Stimulated activated CD4-positive, alpha-beta T cell treated with anti-CD3 and anti-CD28 coated beads, TNF-alpha, amount 100 ng/mL, for 48 hours (primary cell): ENCODE measurements at places on chromosomes 6 and 20.

DNA sequence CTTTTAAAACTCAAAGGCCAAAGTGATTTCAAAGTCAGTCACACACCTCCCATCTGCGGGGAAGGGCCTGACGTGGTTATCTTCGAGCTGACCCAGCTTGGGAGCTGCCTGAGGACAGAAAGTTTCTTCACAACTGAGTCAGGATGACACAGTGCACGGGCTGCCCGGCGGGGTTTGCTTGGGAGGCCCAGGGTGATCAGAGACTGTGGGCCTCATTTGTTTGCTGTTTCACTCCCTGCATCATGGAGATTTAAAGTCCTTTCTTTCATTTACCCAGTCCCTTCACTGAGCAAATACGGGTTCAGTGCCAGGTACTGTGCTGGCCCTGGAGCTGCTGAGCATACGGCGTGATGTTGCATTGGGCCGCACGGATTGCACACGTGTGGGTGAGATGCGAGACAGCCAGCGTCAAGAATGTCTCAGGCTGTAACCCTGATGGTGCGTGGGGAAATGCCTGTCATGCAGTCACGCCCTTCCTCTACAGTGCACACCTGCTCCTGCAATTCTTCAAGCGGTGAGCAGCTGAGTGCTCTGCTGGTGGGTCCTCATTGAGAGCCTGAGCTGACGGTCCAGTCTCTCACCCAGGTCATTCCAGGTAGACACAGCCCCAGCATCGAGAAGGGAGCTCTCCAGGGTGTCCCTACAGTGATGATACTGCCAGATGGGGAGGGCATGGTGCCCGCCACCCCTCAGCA lies 82.7 kb upstream of the PMEPA1 start:
- no peak for DNase-seq

DNA sequence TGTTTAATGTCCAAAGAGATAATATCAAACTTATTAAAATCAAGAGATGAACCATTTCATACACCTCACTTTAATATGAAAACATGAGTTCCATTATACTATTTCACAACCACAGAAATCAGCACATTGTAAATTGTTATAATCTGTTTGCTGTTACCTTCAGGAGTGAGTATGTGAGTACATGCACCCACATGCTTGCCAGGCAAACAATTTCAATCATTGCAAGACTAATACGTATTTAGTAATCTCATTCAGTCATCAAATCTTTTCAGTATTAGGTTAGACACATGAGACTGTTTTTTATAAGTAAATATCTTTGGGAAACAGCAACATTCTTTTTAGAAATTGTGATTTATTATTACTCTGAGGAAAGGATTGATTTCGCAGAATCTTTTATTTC lies 9.3 kb upstream of the EPM2A start:
- no peak for DNase-seq

- no peak for DNase-seq
These were observed 417.7 kb upstream of the JARID2 start for GRCh38 chr6:14828201-14828611.

- no peak for DNase-seq
These were observed 176.4 kb upstream of the RREB1 start for GRCh38 chr6:6931071-6932025.

GRCh38 chr6:37711331-37712241 lies 13.9 kb upstream of the MDGA1 start:
- no peak for DNase-seq

- no peak for DNase-seq
These were observed 160.1 kb upstream of the BEND3 start for GRCh38 chr6:107275330-107275865.

GRCh38 chr20:35167787-35168186 lies 4.1 kb upstream of the PROCR start:
- DNase-seq: no peak

DNA sequence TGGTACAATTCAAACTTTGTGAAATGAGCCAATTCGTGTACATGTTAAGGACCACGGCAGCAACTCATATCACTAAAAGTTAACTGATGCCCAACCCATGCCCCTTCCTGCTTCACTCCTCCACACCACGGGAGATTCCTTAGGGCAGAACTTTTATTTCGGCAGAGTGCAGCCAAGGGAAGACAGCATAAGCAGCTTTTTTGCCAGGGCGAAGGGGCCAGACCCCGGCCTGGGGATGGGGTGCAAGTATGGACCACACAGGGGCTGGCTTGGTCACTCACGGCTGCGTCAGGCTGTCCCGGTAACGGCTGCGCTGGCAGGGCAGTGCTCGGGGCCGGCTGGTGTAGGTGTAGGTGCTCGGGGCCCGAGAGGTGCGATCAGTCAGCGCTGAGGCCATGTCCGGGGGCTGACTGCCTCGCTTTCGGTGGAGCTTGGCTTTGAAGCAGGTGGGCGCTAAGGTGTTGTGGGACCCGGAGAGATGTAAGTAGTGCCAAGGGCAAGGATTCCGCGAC lies 792 bp downstream of the RSPH3 start:
- no peak for DNase-seq

DNA sequence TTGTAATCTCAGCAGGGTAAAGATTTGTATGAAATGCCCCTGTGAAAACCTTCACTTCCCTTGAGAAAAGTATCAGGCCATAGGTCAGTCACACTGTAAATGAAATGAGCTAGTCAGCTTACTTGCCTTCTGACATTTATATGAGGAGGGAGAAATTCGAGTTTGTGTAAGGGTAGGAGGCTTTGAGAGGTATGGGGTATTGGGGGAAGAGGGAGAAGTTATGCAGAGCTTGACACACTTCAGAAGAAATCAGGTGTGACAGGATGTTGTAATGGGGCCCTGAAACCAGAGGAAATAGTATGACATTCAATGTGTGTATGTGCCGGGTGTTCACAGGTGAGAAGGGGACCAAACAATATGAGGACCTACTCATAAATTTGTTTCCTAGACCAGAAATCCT lies 64.2 kb upstream of the CCN6 start:
- DNase-seq: no peak

DNA sequence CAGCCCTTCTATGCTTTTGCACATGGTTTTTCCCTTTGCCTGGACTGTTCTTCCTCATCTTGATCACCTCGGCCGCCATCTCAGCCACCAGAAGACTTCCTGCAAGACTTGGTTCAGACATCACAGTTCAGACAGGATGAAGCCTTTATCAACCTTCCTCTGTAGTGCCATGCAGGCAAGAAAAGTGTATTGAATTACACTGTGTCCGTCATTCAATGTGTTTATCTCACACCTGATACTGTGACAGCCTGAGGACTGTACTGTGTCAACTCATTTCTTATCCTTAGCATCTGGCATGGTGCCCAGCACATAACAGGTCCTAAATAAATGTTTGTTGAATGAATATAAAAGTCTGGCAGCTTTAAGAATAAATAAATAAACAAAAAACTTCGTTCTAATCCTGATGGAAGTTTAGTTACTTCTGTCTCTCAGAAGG lies 133.3 kb upstream of the MAN1A1 start:
- no peak for DNase-seq

DNA sequence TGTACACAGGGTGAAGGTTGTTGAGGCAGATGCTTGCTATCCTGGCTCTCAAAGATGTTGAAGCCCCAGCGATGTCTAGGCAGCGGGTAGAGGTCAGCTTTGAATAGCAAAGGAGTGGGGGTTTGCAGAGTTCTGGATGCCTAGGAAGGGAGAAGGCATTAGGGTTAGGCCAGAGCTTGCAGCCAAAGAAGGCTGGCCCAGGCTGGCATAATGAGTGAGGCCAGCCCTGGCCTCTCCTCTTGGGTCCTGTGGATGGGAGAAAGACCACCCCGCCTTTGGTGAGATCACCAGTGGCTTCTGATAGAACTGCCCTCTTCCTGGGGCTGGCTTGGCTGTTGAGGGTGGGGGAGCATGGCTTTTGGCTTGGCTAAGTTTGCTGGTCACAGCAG lies 406 bp upstream of the WFDC5 start:
- DNase-seq: no peak

DNA sequence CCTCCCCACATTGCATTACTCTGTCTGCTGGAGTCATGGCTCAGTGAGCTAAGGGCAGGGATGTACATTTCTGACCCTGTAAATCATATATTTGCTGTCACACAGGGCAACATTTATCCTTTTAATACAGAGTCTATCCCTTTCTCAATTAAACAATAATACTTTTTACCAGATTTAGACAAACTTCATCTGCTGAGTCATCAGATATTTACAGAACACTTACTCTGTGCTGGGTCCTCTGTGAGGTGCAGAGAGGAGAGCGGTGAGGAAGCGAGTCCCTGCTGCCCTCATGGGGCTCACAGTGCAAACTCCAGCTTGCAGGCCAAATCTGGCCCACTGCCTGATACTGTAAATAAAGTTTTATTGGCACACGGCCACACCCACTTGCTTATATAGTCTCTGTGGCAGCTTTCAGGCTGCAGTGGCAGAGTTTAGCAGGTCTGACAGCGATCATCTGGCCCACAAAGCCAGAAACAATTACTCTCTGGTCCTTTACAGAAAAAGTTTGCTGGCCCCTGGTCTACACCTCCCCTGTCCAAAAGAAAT lies 144.5 kb downstream of the CDH26 start:
- DNase-seq: no peak

DNA sequence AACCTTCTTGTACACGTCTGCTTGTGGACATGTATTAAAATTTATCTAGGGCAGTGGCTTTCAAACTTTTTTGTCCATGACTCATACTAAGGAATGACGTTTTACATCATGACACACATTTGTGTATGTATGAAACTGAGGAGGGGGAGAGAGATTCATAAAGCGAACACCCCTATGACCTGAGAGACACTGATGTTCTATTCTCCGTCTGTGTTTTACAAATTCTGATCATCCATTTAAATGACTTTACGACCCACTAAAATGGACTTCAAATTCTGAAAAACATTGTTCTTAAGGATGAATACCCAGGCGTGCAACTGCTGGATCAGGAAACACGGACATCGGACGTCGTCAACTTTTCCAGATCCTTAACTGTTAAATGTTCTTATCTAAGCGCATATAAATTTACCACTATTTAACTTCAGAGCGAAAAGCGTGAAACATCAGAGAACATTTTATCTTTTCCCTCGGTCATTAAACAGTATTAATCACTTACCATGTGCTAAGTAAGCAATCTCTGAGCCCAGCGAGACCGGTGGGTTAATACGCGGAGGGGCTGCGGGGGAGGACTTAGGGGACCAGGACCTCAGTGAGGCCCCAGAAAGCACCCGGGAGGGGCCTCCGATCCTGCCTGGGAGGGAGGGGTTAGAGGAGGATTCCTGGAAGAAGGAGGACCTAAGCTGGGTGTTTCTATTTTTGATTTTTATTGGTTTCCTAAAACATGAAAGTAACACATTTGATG lies 1.2 kb downstream of the PLAGL1 start:
- DNase-seq: no peak

DNA sequence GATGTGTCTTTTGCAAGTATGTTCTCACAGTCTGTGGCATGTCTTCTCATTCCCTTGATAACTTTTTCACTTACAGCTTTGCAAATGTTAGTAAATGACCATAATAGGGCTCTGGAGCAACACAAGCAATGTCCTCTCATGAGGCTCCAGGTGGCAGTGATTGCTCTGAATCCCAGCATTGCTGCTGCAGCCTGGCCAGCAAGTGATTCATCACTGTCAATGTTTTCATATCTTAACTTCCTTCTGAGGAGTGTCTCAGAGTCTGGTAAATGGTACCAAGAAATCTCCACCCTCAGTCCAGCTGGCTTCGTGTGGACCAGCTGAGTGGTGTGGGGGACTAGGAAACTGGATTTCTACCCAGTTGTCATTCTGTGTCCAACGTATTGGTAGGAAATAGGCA lies 139.6 kb downstream of the MYLK4 start:
- DNase-seq: no peak

GRCh38 chr20:63325021-63325471 lies 32.1 kb downstream of the COL20A1 start:
- no peak for DNase-seq

DNA sequence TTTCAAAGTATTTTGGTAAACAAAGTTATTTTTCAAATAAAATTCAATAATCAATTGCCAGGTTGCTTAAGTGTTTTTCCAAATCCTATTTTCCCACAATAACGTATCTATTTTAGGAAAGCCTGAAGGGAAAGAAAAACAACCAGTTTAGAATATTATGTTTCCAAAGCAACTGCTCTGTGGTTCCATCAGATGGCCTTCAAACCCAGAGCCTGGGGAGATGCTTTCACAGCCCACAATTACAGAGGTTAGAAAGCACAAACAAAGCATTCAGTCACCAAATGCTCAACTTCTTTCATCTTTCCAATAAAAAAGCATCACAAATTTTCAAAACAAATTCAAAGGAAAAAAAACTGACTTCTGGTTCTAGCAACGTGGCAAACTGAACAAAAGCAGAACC lies 66.0 kb downstream of the ELOVL5 start:
- DNase-seq: no peak

DNA sequence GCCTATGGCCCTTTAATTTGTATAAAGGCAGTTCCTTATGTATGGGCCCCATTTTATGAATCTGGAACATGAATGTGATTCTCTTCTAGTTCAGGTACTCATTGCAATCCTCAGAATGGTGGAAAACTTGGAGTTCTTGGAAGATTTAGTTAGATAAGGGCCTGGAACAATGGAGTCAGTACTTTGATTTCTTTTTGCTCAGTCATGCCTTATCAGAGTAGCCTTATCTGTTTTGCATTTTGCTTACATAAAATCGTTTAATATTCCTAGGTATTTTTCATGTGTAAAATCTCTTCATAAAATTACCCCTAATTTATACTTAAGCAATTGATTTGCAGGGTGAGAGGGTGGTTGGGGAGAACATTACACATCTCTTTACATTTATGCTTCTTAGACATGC lies 160.6 kb downstream of the JARID2 start:
- DNase-seq: no peak

- DNase-seq: no peak
These were observed 21.2 kb upstream of the PYGB start for GRCh38 chr20:25226433-25227316.

- DNase-seq: no peak
These were observed 152.7 kb downstream of the VEGFA start for GRCh38 chr6:43922426-43923375.
